ENCODE measurements at places on chromosomes 6 and 20.
A peak's percentile ranks its signal among the peaks of the same experiment; 100 is the strongest.

GRCh38 chr20:31785089-31785488 is 34.1 kb upstream of the MYLK2 start:
- DNase-seq = no peak

DNA sequence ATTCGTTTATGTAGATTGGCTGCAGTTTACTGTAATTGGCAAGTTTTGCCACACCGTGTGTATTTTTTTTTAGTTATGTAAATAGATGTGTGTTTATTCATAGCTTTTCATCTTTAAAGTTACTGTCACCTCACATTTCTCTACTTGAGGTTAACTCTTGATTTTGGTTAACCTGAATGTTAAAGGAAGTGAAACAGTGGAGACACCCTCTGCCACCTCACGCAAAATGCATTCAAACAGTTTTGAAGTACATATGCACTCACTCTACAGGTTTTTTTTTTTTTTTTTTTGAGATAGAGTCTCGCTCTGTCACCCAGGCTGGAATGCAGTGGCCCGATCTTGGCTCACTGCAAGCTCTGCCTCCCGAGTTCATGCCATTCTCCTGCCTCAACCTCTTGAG is 17.7 kb downstream of the OR2A4 start:
- no peak for DNase-seq

GRCh38 chr20:43513372-43513930 is 6.0 kb downstream of the L3MBTL1 start:
- no peak for DNase-seq

GRCh38 chr6:50907565-50907964 is 88.9 kb downstream of the TFAP2B start:
- no peak for DNase-seq

- peak; percentile 83 for DNase-seq
These were observed 4.1 kb upstream of the ZNF512B start for GRCh38 chr20:63973636-63974401.

- no peak for DNase-seq
These were observed 32.3 kb downstream of the ELOVL2 start for GRCh38 chr6:11011787-11012234.

GRCh38 chr20:46558511-46558959 is 8.1 kb upstream of the OCSTAMP start:
- DNase-seq = peak; percentile 16

DNA sequence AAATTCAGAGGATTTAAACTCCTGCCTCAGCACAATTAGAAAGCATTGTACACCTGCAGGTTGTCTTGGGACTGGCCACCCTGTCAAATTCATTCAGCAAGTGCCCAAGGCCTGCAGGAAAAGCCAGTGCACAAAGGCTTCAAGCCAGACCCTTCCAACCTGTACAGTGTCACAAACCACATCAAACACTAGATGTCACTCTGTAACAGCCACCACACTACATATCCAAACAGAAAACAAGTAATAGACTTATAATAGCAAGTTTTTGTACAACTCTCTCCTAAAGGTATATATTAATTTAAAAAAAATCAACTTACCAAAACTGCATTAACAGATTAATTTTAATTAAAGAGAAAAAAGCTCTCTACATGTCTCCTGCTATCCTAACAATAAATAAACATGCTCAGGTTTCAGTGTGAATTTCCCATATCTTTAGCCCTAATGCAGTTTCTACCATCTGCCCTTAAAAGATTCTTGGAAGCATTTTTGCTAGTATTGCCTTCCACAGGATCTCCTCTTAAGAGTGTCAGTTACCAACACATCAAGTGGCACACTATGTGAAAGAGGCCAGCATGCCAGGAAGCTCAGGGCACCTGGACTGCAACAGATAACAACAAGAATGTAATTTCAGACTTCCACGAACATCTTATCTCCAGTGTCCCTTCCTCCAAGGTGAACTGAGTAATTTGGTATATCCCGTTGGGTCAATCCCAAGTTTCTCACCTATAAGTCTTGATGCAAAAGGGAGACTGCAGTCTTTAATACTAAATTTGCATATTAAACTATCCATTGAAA is 47.5 kb downstream of the RALGAPA2 start:
- peak; percentile 25 for DNase-seq

DNA sequence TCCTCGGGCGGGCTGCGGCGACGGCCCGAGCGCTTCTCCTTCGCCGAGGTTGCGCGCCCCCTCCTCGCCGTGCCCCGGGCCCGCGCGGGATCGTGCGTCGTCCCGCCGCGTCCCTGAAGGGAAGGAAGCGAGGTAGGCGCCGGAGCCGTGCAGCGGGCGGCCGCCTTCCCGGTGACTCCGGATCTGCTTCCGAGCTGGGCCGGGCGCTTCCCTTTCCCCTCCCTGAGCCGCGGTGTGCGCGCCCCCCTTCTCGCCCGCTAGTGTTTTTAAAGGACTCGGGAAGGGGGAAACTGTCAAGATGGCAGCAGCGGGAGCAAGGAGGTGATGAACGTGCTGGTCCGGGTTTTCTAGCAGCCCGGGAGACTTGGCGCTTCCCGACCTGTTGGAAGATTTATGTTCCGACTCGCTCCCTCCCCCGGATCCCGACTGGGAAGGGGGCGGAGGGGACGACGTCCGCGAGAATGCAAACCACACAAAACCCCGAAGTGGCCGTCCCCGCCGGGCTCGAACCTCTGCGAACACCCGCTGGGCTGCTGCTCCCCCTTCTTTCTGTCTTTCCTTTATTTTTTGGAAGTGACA is 744 bp upstream of the FOXO3 start:
- peak; percentile 25 for DNase-seq

- DNase-seq = no peak
These were observed 126.4 kb downstream of the BANF2 start for GRCh38 chr20:17825960-17826843.

DNA sequence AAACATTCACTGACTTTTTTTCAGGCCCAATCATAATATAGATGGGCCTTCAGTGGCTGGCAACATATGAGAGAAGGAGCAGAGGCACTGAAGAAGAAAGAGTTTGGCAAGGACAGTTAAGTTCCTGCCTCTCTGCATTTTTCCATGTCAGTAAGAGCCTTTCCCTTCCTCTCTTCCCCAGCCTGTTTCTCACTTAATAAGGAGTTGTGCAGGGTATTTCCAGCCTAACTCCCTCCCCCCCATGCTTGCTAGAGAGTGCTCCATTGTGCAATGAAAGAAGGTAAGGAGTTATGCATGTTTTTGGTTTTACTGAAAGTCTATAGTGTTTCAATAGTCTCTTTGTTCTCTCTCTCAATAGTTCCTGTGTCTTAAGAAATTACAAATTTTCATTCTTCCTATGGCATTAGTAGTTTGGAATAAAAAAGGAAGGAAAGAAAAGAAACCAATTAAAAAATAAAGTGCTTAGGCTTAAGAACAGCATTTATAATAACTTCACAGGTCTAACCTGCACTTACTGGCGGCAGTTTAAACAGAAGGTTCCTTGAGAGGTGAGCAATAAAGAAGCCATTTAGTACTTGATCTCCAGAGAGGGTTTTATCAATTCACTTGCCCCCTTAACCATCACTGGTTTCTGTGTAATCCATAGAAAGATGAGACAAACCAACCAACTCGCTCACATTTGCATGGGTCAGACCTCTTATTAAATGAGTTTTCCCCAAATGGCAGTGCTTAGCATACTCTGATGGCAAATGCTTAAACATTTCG is 251.1 kb downstream of the PTPRT start:
- no peak for DNase-seq

DNA sequence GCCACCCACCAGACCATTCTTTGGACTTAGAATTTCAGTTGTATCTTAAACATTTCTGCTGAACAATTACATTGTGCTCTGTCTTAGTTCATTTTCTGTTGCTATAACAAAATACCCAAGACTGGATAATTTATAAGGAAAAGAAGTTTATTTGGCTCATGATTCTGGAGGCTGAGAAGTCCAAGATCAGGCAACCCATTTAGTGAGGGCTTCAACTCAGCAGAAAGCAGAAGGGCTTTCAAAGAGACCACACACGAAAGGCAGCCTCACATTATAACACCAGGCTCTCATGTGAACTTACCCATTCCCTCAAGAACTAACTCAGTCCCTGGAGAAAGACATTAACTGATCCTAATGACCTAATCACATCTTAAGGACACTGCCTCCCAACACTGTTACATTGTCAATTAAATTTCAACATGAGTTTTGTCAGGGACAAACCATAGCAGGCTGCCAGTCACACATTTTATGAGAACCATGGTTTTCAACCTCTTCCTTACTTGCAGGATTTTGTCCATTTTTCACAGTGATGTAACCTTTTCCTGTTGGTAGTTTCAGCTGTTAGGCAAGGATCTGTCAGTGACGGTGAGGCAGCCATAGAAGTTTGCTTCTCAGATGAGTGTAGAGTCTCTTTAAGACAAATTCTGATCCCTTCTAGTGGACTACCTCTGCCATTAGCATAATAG is 399.6 kb upstream of the SOX4 start:
- no peak for DNase-seq

- no peak for DNase-seq
These were observed 57.3 kb upstream of the TRAF3IP2 start for GRCh38 chr6:111662794-111663593.

DNA sequence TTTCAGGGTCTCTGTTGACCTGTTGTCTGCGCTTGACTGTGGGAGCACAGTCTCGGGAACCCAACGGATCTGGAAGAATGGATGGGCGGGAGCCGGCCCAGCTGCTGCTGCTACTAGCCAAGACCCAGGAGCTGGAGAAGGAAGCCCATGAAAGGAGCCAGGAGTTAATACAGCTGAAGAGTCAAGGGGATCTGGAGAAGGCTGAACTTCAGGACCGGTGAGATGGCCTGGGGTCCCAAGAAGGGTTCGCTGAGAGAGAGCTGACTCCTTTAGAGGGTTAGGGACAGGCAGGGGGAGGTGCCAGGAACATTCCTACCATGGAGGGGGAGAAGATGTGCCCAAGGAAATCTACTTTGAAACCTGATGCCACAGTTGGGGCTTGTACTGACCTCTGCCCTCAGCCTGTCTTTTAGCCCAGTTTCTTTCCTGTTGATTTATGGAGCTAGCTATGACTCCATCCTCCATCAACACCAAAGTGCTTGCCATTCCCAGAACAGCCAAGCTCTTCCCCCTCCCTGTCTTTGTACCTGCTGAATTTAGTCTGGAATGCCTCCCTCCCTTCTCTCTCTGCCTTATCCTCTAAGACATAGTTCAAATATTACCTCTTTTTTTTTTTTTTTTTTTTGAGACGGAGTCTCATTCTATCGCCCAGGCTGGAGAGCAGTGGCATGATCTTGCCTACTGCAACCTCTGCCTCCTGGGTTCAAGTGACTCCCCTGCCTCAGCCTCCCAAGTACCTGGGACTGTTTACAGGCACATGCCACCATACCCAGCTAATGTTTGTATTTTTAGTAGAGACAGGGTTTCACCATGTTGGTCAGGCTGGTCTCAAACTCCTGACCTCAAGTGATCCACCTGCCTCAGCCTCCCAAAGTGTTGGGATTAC is 12.2 kb downstream of the CEP250 start:
- no peak for DNase-seq

GRCh38 chr6:19669206-19669605 is 168.0 kb upstream of the ID4 start:
- DNase-seq = no peak

DNA sequence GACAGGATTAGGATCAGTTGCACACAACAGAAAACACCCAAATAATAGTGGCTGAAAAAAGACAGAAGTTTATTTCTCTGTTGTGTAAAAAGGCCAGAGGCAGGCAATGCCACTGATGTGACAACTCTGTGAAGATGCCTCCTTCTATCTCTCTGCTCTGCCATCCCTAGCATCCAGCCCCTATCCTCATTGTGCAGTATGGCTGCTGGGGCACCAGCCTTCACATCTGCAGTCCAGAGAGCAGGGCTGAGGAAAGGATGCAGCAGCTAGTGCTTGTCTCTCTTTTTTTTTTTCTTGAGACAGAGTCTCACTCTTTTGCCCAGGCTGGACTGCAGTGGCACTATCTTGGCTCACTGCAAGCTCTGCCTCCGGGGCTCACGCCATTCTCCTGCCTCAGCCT is 6.4 kb upstream of the ADA start:
- DNase-seq = no peak

DNA sequence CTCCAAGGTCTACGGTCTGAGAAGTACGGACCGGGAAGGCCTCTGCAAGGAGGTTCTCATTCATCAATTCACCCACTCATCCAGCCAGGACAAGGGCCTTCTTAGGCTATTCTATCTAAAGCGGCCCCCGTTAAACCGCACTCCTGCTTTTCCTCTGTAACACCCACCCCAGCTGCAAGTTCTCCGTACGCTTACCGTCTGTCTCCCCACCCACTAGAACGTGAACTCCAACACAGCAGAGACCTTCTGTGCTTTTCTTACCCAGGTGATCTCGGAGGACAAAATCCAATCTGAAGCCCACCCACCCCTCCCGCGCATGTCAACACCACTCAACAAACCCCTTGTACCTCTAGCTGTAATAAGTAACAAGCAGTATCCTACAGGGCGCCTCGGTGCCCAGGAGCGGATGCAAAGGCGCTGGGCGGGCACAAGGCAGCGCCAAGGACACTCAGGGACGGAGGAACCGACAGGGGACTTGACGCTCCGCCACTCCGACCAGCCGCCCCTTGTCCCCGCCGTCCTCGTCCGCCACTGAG is 351 bp downstream of the AURKA start:
- DNase-seq = no peak

Data from NCI-H460 (cell line).